ENCODE measurements at places on chromosomes 6 and 20.
A peak's percentile ranks its signal among the peaks of the same experiment; 100 is the strongest.

- DNase-seq: no peak
Measured at GRCh38 chr6:10882657-10883171, 873 bp upstream of the GCM2 start.

GRCh38 chr20:53981130-53981529 lies 89.3 kb downstream of the BCAS1 start:
- DNase-seq: no peak

GRCh38 chr6:4647414-4648365 lies 128.5 kb upstream of the CDYL start:
- DNase-seq: peak; percentile 66

DNA sequence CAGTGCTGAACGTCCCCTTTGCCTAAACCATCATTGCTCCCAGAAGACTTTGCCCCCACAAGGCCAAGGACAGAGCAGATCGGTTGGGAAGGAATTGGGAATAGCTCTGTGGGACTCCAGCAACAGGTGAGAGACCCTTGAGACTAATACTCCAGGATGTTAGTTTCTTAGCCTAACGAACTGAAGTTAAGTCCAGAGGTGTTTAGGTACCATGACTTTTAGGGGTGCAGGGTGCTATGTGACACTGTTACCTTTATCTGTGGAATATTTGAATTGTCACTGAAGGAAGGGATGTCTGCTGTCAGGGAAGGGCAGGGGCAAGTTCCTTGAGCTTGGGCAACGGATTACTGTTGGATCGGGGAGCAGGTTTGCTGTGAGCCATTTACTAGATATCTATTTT lies 1.9 kb downstream of the BLCAP start:
- DNase-seq: no peak

DNA sequence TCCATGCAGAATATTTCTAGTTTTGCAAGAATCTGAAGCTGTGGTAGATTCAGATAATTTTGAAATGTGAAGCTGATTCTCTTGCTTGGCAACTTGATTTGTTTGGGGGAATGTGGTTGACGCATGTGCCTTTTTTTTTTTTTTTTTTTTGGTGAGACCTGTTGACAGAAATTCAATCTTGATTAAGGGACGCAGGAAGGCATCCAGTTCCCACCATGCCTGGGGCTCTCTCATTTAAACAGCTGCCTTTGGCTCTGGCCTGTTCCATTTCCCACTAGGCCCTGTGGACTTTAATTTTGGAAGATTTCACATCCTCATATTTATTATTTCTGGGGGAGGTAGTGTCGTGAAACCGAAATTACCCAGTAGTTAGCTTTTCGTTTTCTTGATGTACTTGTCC lies 8.6 kb downstream of the TPX2 start:
- DNase-seq: no peak

- DNase-seq: no peak
Measured at GRCh38 chr20:57553376-57554018, 7.4 kb upstream of the PCK1 start.

DNA sequence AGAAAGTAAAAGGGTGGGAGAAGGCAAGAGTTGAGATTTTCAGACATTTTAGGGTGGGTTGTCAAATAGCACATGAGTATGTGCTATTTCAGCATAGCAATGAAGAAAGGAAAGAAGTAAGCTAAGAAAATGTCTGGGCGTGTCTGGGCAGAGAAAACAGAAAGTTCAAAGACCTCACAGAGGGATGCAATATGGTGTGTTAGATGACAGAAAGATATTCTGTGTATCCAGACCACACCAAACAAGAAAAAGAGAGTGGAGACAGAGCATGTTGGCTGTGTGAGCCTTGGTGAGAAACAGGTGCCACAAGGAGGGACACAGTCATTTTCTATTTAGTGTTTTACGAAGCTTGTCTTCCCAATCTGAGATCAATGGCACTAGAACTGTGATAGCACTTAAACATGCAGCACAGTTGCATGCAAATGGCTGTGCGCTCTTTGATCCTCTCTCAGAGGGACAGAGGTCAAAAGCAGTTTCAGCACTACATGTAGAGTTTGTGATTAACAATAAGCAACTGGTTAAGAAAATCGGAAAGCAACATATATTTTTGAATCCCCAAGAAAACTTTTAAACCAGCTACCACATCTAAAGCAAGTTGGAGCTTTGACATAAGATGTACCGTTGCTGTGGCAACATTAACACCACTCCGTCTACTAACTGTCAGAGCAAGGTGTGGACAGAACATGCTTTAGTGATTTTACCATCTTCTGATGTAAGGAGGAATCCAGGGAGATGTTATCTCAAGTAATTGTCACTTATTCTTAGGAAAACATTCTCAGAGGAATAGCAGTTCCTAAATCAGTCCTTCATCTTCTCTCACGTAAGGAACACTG lies 515.5 kb upstream of the NOX3 start:
- no peak for DNase-seq

DNA sequence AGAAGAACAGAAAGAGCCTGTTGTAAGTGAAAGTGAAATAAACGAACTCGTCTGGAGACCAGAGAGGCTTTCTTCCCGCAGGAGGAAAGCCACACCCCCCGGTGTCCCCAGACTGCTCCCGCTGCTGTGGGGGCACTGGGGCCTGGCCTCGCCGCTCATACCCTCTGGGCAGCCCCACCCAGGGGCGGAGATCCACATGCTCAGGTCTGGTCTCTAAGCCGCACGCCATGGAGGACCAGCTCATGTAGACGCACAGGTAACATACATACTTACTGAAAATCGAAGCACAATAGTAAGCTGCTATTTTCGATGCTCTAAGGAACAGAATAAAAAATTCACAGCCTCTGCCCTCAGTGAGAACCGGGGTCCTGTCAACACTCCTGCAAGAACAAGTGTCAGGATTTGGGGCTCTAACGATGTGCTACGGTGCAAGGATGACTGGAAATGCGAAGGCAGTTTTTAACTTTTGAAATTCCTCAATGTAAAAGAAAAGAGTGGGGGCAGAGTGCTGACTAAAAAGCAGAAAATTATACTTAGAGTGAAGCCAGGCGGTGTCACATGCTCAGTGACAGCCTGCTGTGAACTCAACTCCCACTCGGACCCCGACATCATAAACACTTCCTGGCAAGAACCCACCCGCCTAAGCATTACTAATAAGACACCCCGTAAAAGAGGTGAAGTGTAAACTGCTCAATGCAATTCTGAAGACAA lies 110.5 kb downstream of the IRF4 start:
- DNase-seq: no peak

- DNase-seq: no peak
Measured at GRCh38 chr6:157789861-157790260, 33.2 kb upstream of the SNX9 start.

DNA sequence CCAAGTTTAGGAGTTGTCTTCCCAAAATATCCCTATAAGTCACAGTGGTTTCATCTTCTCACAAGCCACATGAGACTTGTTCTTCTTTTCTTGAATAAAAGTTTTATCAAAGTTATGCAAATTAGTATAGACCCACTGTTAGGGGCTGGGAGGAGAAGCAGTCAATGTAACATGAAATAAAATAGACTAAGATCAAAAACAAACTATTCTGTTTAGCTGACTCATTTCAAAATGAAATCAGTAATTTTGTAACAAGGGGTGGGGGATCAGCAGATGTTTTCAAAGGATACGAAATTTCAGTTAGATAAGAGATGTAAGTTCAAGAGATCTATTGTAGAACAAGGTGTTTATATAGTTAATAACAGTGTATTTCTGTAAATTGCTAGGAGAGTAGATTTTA lies 339.6 kb upstream of the PRDM1 start:
- DNase-seq: no peak

DNA sequence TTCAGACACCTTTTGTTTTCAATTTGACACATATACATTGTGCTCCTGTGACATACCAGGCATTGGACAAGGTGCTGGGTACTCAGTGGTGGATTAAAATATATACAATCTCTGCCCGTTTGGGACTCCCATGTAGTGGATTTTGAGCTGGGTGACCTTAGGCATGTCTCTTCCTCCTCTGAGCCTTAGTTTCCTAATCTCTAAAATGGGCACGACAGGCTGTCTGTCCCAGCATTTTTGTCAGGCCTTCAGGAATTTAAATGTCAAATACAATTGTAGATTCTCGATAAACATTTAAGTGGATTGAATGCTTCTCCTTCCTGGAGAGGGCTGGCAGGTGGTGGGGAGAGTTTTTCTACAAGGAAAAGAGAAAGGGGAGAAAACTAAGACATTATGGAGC lies 22.6 kb downstream of the CDH22 start:
- DNase-seq: no peak

DNA sequence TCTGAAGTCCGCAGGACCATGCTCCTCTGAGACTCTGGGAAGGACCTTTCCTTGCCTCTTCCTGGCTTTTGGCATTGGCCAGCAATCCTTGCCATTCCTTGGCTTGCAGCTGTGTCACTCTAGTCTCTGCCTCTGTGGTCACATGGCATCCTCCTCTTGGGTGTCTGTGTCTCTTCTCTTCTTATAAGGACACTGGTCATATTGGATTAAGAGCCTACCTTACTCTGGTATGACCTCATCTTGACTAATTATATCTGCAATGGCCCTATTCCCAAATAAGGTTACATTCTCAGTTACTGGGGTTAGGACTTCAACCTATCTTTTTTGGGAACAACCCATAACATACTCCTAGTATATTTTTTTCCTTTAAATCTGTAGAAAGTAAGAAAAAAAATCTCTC lies 49.9 kb upstream of the GTSF1L start:
- no peak for DNase-seq

DNA sequence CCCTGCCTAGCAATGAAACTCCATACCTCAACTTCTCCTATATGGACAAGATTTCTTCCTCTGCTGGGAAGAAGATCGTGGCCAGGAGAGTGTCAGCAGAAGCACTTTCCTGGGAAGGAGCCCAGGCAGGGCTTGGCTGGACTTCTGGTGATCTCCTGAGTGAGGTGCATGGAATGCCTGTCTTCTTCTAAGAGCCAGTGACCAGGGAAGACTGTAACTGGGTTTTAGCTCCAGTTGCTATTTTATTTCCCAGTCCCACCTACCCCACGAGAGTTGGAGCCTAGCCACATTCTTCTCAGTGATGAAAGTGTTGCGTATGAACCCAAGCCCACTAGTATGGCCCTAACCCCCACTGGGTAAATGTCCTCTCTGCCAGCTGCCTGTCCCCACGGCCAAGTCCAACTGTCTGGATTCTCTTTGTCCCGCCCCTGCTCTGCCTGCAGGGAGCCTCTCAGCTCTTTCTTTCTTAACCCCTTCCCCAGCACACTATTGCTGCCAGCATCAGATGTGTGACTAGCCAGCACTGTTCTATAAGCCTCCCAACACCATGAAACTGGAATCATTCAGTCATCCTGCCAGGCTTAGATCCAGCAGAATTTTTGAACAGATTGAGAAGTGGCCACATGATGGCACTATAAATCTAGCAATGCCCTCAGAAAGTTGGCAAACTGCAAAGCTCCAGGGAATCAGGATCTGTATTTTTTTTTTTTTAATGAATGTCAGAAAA lies 69.8 kb upstream of the FAM184A start:
- peak; percentile 8 for DNase-seq

Measured in SHP77 treated with DMSO at 0.1 percent for 48 hours (cell line).